Fibroblast of skin of left biceps (primary cell): ENCODE measurements at places on chromosomes 16 and 17.

- DNase-seq, result no peak
Observed at GRCh38 chr16:88479793-88480760, 27.0 kb downstream of the ZFPM1 start.

DNA sequence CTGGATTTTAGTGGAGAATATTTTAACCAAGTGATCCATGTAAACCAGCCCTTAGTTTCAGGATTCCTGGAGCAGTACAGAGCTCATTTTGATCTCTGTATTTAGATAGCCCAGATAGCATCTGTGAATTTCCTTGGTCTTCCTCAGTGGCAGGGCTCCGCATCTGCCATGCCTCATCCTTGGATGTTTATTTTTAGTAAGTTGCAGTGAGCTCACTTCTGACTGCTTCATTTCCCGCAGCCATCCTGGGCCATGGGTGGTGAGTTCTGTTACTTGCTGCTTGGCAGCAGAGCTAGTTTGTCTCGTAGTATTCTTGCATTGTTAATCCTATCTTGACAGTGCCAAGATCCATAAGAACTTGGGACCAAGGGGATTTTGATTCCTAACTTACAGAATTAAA lies 33.7 kb downstream of the IST1 start:
- no peak for DNase-seq

GRCh38 chr17:74547736-74548135 lies 1.8 kb upstream of the CD300C start:
- no peak for DNase-seq

DNA sequence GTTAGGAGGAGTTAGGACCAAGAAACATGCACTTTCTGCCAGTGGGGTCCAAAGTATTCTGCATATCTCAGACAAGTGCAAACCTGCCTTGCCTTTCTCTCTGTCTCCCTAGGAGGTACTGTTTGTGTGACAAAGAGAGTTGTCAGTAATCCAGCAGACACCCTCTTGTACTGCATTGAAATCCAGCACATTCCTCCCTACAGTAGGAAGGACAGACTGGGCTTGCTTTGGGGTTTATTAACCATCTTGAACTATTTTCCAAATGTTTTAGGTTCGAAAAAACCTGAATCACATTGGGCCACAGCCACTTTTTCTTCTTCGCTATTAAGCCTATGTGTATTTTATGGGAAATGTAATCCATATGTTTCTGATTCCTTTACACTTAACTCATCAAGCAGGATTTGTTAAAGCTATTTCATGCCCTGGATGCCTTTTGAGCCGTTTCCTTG lies 204.2 kb upstream of the KCNJ16 start:
- peak; percentile 92 for DNase-seq

- DNase-seq, result no peak
Observed at GRCh38 chr16:5944971-5945370, 847.4 kb upstream of the EEF2KMT start.

DNA sequence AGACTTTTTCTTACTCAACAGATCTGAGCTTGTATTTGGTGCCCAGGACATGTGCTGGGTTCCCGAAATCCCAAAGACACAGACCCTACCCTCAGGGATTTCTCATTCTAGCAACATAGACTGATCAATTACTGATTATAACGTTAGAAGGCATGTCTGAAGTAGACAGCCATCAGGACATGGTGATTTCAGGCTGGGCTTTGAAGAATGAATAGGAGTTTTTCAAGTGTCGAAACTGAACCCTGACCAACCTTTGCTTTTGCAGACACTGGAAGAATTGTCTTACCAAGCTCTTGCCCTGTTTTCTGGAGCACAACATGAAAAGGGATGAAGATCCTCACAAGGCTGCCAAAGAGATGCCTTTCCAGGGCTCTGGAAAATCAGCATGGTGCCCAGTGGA lies 40.0 kb upstream of the IL21R start:
- DNase-seq, result no peak
